WTC11 (cell line): ENCODE measurements at places on chromosomes 2 and 18.

- DNase-seq: no peak
- H3K27ac ChIP-seq: no peak overlapping the region
- peak overlapping the region; percentile 62 for H3K4me3 ChIP-seq
- H3K4me1 ChIP-seq: peaks cover 54% of the 10 kb centered on the region
These were observed 3.4 kb downstream of the ZEB2 start for GRCh38 chr2:144516411-144516980.

DNA sequence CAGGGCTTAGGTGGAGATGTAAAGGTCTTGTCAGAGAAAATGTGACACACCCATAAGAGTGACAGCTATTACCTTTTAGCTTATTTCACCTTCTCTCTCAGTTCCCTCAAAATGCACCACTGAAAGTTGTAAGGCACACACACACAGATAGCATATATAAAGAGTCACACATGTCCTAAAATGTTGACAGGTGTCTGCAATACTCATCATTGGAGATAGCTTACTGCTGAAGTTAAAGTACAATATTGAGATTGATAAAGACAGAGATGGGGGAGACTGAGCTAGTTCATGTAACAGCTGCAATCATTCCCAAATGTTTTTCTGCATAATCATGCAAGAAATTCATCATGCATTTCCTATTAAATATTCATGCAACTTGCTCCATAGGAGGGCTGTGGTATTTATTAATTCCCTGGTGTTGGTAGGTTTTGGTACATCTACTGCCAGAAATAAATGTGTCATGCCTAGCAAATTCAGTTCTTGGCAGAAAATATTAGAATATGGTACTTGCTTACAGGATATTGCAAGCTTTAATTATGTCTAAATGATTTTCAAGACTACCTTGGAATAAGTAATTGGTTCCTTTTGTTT, 118.8 kb upstream of the RBMS1 start:
- H3K27ac ChIP-seq: no peak overlapping the region
- no peak for DNase-seq
- no peak overlapping the region for H3K4me3 ChIP-seq
- H3K27me3 ChIP-seq: no peaks in the 10 kb centered on the region

- H3K4me3 ChIP-seq: no peak overlapping the region
- DNase-seq: no peak
- peaks cover 30% of the 10 kb centered on the region for H3K36me3 ChIP-seq
- H3K27ac ChIP-seq: no peak overlapping the region
- peaks cover 15% of the 10 kb centered on the region for H3K4me1 ChIP-seq
These were observed 834.9 kb upstream of the SALL3 start for GRCh38 chr18:78144669-78145068.

DNA sequence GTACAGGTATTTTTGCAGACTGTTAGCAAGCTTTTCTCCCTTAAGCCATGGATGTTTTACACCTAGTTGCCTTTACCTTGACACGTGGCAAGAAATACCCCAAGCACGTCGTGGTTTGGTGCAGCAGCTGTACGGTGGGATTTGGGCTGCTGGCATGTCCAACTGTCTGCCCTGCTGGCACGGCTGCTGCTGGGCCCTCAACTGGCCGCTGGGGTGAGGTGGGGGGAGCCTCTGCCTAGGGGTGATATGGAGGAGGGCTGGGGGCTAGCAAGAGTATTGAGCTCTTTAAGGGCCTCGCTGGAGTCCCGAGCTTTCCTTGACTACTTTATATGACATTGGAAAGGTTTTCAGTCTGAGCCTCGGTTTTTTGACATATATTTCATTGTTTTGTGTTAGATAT, 41.6 kb downstream of the LPIN1 start:
- DNase-seq: no peak
- H3K4me3 ChIP-seq: no peak overlapping the region
- H3K4me1 ChIP-seq: peaks cover 4% of the 10 kb centered on the region; the same call in 1 of the 2 replicates
- peaks cover 39% of the 10 kb centered on the region for H3K36me3 ChIP-seq
- H3K27ac ChIP-seq: no peak overlapping the region

- H3K36me3 ChIP-seq: peaks cover 19% of the 10 kb centered on the region; the same call in 1 of the 2 replicates
- H3K27me3 ChIP-seq: peaks cover 57% of the 10 kb centered on the region
- peak overlapping the region; percentile 79 for H3K4me3 ChIP-seq
- no peak for DNase-seq
These were observed 959 bp upstream of the TUBA4B start for GRCh38 chr2:219252084-219252483.

GRCh38 chr2:233929352-233930022, 12.3 kb downstream of the TRPM8 start:
- H3K36me3 ChIP-seq: no peaks in the 10 kb centered on the region
- peaks cover 26% of the 10 kb centered on the region for H3K4me1 ChIP-seq
- peak overlapping the region; percentile 34; the same call in 1 of the 2 replicates for H3K27ac ChIP-seq
- DNase-seq: peak; percentile 21
- no peak overlapping the region; the same call in 1 of the 2 replicates for H3K4me3 ChIP-seq
- H3K27me3 ChIP-seq: no peaks in the 10 kb centered on the region
